Thymus (tissue), 14 donors: ENCODE measurements at places on chromosomes 1 and 21. TPM values are rescaled to one million over a fixed set of nuclear protein-coding genes. Genes with fewer than 3 reads are reported as not detected.

GRCh38 chr1:23865543-23865930, 2.6 kb downstream of the FUCA1 start:
- DNase-seq = no peak
- H3K4me3 ChIP-seq = no peak overlapping the region
- no peak overlapping the region for H3K27ac ChIP-seq

- DNase-seq = no peak
- H3K4me3 ChIP-seq = no peak overlapping the region
- H3K27ac ChIP-seq = no peak overlapping the region
Observed at GRCh38 chr1:60564916-60565750, 491.6 kb upstream of the C1orf87 start.

GRCh38 chr1:100950781-100951180, 54.9 kb downstream of the SLC30A7 start:
- H3K4me1 ChIP-seq = peaks cover 7% of the 10 kb centered on the region
- peak overlapping the region; percentile 4 for H3K27ac ChIP-seq
- H3K36me3 ChIP-seq = peaks cover 10% of the 10 kb centered on the region
- no peaks in the 10 kb centered on the region for H3K27me3 ChIP-seq
- no peak for DNase-seq

- no peak for DNase-seq
- H3K4me3 ChIP-seq = no peak overlapping the region
- peaks cover 2% of the 10 kb centered on the region for H3K27me3 ChIP-seq
- H3K4me1 ChIP-seq = no peaks in the 10 kb centered on the region
- no peaks in the 10 kb centered on the region for H3K36me3 ChIP-seq
Observed at GRCh38 chr1:22287946-22288520, 145.1 kb upstream of the WNT4 start.

DNA sequence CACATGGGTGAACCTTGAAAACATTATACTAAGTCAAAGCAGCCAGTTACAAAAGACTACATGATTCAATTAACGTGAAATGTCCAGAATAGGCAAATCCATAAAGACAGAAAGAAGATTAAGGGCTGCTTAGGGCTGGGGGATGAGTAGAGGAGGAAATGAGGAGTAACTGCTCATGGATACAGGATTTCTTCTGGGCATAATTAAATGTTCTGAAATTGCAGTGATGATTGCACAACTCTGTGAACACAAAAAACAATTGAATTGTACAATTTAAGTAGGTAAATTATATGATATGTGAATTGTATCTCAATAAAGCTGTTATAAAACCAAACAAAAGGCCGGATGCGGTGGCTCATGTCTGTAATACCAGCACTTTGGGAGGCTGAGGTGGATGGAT, 52.2 kb downstream of the RERE start:
- no peak for DNase-seq
- no peaks in the 10 kb centered on the region for H3K36me3 ChIP-seq
- no peak overlapping the region for H3K4me3 ChIP-seq
- no peaks in the 10 kb centered on the region for H3K27me3 ChIP-seq
- peaks cover 8% of the 10 kb centered on the region for H3K4me1 ChIP-seq
- no peak overlapping the region for H3K27ac ChIP-seq

- H3K27me3 ChIP-seq = no peaks in the 10 kb centered on the region
- H3K4me1 ChIP-seq = no peaks in the 10 kb centered on the region
- DNase-seq = no peak
- no peaks in the 10 kb centered on the region for H3K36me3 ChIP-seq
Observed at GRCh38 chr1:109995536-109995935, 11.0 kb downstream of the AHCYL1 start.

DNA sequence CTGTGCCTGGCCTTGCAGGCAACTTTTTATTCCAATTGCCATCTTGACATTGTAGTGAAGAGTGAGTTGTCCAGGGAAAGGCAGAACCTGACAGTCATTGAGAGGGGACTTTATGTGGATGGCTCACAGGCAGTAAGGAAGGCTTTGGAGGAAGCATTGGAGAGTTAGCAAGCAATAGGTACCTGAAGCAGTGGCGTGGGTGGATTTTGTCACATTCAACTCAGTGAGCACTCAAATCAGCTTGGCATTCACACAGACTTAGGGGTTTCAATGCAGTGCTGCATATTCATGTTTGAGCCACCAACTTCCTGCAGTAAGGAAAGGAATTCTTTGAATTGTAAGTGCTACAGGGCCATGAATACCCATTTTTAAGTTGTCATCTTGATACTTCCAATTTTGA, 69.0 kb downstream of the AK4 start:
- no peak overlapping the region for H3K27ac ChIP-seq
- no peaks in the 10 kb centered on the region for H3K27me3 ChIP-seq
- H3K4me3 ChIP-seq = no peak overlapping the region

DNA sequence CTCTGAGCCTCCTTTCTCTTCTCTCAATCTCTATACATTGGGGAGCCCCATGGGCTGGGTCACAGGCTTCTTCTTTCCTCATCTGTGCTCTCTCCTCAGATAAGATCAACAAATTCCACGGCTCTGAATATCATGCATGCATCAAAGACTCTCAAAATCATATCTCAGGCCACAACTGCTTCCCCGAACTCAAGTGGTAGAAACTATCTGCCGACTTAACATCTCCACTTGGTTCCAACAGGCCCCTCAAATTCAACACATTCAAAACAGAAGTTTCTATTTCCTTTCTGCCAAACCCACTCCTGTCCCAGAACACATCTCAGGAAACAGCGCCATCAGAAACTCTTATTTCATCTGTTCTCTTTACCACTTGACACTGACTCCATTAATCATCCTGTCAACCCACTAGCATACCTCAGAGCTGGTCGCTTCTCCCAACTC, 16.7 kb downstream of the DDX59 start:
- H3K4me3 ChIP-seq = no peak overlapping the region
- no peaks in the 10 kb centered on the region for H3K4me1 ChIP-seq
- DNase-seq = no peak
- no peaks in the 10 kb centered on the region for H3K27me3 ChIP-seq
- H3K27ac ChIP-seq = no peak overlapping the region

DNA sequence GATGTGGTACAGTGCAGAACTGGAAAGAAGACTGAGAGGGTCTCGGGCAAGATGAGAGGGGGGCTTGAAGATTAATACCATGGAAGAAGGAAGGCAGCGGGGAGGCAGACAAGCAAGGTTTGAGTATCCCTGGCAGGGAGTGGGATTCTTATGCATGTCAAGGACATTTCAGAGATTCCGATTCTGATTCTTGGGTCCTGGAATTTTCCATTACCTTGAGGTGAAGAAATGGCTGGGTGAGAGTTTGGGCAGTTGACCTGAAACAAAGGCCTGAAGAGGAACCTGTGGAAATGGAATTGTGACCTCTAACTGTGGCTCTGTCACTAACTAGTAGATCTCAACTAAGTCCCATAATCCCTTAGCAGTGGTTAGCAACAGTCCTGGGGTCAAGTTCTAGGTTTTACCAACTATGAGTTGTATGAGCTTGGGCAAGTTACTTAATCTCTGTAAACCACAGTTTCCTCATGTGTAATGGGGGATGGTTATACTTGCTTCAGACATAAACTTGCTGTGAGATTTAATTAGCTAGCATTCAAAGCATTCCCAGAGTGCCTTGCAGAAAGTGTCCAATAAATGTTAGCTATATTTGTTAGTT, 8.6 kb upstream of the ACTN2 start:
- no peak overlapping the region for H3K27ac ChIP-seq
- H3K27me3 ChIP-seq = no peaks in the 10 kb centered on the region
- no peak for DNase-seq
- H3K4me1 ChIP-seq = no peaks in the 10 kb centered on the region
- H3K4me3 ChIP-seq = no peak overlapping the region

GRCh38 chr1:150383631-150384324, 19.8 kb downstream of the RPRD2 start:
- no peak overlapping the region for H3K27ac ChIP-seq
- H3K36me3 ChIP-seq = no peaks in the 10 kb centered on the region

- DNase-seq = no peak
- no peaks in the 10 kb centered on the region for H3K36me3 ChIP-seq
- no peak overlapping the region for H3K4me3 ChIP-seq
- H3K27ac ChIP-seq = no peak overlapping the region
Observed at GRCh38 chr1:30785714-30786113, 28.1 kb upstream of the LAPTM5 start.

GRCh38 chr1:230679192-230679591, 34.7 kb downstream of the AGT start:
- no peaks in the 10 kb centered on the region for H3K27me3 ChIP-seq
- H3K4me1 ChIP-seq = peaks cover 4% of the 10 kb centered on the region
- no peak overlapping the region for H3K4me3 ChIP-seq

- H3K4me1 ChIP-seq = no peaks in the 10 kb centered on the region
- H3K36me3 ChIP-seq = peaks cover 96% of the 10 kb centered on the region
- H3K27me3 ChIP-seq = no peaks in the 10 kb centered on the region
- no peak overlapping the region for H3K4me3 ChIP-seq
- no peak for DNase-seq
Observed at GRCh38 chr21:43797925-43798715, 8.7 kb downstream of the RRP1 start.

GRCh38 chr1:157487504-157487903, 64.8 kb downstream of the FCRL5 start:
- no peak for DNase-seq
- H3K27me3 ChIP-seq = no peaks in the 10 kb centered on the region
- no peaks in the 10 kb centered on the region for H3K4me1 ChIP-seq
- no peaks in the 10 kb centered on the region for H3K36me3 ChIP-seq
- H3K4me3 ChIP-seq = no peak overlapping the region

Gene ACTA1
- 1.5 TPM for total RNA-seq

Gene S100A1
- 0.76 TPM for total RNA-seq

Gene ELF3
- total RNA-seq = 2.3 TPM

Gene HLX
- 2.4 TPM for total RNA-seq

Gene FCRLA
- 2.4 TPM for total RNA-seq

Gene KRTAP19-1
- not detected for total RNA-seq
